ENCODE measurements at places on chromosomes 1 and 21. TPM values are rescaled to one million over a fixed set of nuclear protein-coding genes. Genes with fewer than 3 reads are reported as not detected.

DNA sequence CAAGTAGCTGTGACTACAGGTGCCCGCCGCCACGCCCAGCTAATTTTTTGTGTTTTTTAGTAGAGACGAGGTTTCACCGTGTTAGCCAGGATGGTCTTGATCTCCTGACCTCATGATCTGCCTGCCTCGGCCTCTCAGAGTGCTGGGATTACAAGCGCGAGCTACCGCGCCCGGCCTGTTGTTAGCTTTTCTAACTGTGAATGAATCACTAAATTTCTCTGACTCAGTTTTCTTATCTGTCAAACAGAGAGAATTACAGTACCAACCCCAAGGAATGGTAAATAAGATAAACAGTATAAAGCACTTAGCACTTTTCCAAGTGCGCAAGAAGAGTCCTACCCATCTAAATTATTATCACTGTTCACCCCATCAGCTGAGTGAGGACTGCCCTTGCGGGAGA is 193.6 kb downstream of the VAV3 start:
- H3K27ac ChIP-seq = no peak overlapping the region
- no peak overlapping the region for H3K4me3 ChIP-seq
- H3K4me1 ChIP-seq = no peaks in the 10 kb centered on the region
- no peaks in the 10 kb centered on the region for H3K36me3 ChIP-seq

- H3K36me3 ChIP-seq = peaks cover 25% of the 10 kb centered on the region
- H3K4me3 ChIP-seq = no peak overlapping the region
- H3K27me3 ChIP-seq = no peaks in the 10 kb centered on the region
- no peaks in the 10 kb centered on the region for H3K4me1 ChIP-seq
These were observed 5.5 kb downstream of the PARS2 start for GRCh38 chr1:54758678-54759348.

- DNase-seq = no peak
- peak overlapping the region; percentile 47 for H3K27ac ChIP-seq
- no peaks in the 10 kb centered on the region for H3K36me3 ChIP-seq
- peak overlapping the region; percentile 27 for H3K4me3 ChIP-seq
- H3K4me1 ChIP-seq = no peaks in the 10 kb centered on the region
These were observed 1.1 kb downstream of the PRRX1 start for GRCh38 chr1:170664828-170665612.

DNA sequence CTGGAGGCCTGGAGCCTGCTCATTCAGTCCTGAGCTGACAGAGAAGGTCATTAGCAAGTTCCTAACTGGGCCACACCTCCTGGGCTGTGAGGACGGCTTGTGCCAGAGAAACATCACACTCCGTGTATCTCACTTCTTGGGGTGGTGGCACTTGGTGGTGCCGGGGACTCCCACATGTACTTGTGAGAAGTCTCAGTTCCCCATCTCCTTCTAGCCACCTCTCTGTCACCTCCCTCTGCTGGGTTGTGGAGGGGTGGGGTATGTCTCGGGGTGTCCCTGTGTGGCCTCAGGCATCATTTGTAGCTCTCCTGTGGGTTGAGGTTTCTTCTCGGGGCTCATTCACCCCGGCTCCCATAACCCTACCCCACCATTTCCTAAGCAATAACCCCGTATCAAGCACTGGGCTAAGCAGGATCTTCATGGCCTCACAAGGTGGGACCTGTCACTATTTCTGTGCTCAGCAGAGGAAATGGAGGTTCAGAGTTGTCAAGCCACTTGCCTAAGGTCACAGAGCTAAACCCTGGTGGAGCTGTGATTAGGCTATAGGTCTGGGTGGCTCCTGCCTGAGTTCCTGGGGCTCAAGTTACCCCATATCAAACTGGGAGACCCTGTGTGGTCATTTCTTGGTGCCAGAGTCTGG is 62.5 kb downstream of the UBIAD1 start:
- peaks cover 30% of the 10 kb centered on the region for H3K4me1 ChIP-seq
- DNase-seq = no peak
- no peak overlapping the region for H3K4me3 ChIP-seq
- no peak overlapping the region for H3K27ac ChIP-seq
- no peaks in the 10 kb centered on the region for H3K36me3 ChIP-seq
- no peaks in the 10 kb centered on the region for H3K27me3 ChIP-seq

DNA sequence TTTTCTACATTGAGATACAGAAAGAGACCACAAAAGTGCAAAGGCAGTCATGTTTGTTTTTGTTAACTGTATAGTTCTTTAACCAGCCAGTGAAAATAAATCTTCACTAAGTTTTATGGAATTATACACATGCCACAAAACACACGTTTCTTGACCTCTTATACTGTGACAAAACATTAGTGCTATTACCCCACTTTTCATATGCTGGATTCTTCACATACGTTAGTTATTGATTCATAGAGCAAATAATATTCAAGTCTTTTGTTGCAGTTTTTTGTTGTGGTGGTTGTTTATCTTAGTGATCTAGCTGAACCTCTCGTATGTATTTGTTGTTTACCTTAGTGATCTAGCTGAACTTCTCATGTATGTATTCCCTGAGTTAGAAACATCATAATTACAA is 28.0 kb downstream of the LYPLAL1 start:
- H3K4me3 ChIP-seq = no peak overlapping the region
- no peaks in the 10 kb centered on the region for H3K27me3 ChIP-seq
- no peaks in the 10 kb centered on the region for H3K4me1 ChIP-seq
- no peaks in the 10 kb centered on the region for H3K36me3 ChIP-seq

- no peak overlapping the region for H3K27ac ChIP-seq
- H3K36me3 ChIP-seq = peaks cover 11% of the 10 kb centered on the region
- no peaks in the 10 kb centered on the region for H3K27me3 ChIP-seq
- H3K4me3 ChIP-seq = no peak overlapping the region
- DNase-seq = no peak
These were observed 32.0 kb downstream of the SLAMF6 start for GRCh38 chr1:160491017-160491416.

DNA sequence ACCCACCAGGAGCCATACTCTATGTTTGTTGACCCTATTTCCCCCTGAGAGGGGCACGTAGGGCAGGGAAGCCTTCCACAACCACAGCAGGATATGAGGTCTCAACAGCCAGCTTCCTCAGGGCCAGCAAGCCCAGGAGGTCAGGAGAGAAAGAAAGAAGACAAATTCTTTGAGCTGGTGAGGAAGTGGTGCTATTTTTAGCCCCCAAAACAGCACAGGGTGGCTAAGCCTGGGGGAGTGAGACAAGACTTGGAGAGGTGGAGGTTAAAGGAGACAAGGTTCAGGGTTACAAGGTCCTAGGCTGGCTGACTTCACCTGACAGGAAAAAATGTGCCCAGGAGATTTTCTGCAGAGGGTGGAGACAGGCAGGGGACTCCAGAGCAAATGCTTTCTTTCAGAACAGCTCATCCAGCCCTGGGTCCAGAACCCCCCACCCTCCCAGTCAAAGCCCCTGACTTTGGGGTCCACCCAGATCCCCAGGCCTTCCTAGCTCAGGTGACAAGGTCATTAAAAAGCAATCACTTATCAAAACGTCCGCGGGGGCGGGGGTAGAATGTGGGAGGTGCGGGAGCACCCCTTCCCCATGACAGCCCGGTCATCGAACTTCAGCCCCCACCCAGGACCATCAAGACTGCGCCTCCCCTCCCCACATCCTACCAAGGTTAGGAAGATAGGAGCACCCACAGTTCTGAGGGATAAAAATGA is 1.3 kb downstream of the SV2A start:
- no peak for DNase-seq
- H3K27ac ChIP-seq = no peak overlapping the region
- H3K36me3 ChIP-seq = peaks cover 2% of the 10 kb centered on the region

DNA sequence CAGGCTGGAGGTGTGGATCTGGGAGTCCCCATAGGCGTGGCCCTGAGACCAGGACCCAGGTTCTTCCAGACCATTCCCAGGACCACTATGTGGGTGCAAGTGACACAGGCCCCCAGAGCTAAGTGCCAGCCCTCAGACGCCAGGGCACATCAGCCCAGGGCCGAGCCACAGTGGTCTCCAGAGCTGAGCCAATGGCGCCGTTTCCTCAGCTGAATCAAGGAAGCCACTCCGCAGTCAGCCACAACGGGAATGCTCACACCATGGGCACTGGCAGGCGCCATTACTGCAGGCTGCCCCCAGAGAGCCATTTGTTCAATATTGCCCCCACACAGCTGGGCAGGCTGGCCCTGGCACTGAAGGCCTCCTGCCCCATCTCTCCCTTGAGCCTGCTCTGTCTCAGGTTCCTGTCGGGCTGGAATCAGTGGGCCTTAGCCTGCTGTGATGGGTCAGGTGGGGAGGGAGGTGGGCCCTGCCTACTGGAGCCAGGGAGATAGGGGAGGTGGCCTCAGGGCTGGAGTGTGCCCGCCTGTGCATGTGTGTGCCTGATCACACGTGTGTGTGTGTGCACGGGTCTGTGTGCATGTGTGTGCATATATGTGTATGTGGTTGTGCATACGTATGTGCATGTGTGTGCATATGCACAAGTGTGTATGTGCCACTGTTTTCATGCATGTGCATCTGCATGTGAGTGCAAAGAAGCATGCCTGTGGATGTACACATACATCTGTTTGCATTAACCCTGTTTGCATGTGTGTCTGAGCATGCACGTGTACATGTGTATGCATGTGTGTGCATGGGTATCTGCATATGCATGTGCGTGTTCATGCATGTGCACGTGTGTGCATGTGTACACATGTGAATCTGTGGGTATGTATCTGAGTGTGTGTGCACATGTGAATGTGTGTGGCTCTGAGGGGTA is 6.1 kb downstream of the GJC2 start:
- H3K36me3 ChIP-seq = peaks cover 8% of the 10 kb centered on the region
- no peak for DNase-seq
- no peak overlapping the region for H3K4me3 ChIP-seq
- H3K27me3 ChIP-seq = peaks cover 8% of the 10 kb centered on the region
- H3K4me1 ChIP-seq = peaks cover 35% of the 10 kb centered on the region
- peak overlapping the region; percentile 90 for H3K27ac ChIP-seq

GRCh38 chr1:16117369-16117768 is 38.5 kb downstream of the EPHA2 start:
- peaks cover 4% of the 10 kb centered on the region for H3K4me1 ChIP-seq
- no peak for DNase-seq
- H3K36me3 ChIP-seq = no peaks in the 10 kb centered on the region
- no peak overlapping the region for H3K27ac ChIP-seq
- H3K27me3 ChIP-seq = no peaks in the 10 kb centered on the region

GRCh38 chr21:27108701-27109100 is 141.8 kb upstream of the ADAMTS5 start:
- no peak overlapping the region for H3K4me3 ChIP-seq
- DNase-seq = no peak
- no peaks in the 10 kb centered on the region for H3K27me3 ChIP-seq

DNA sequence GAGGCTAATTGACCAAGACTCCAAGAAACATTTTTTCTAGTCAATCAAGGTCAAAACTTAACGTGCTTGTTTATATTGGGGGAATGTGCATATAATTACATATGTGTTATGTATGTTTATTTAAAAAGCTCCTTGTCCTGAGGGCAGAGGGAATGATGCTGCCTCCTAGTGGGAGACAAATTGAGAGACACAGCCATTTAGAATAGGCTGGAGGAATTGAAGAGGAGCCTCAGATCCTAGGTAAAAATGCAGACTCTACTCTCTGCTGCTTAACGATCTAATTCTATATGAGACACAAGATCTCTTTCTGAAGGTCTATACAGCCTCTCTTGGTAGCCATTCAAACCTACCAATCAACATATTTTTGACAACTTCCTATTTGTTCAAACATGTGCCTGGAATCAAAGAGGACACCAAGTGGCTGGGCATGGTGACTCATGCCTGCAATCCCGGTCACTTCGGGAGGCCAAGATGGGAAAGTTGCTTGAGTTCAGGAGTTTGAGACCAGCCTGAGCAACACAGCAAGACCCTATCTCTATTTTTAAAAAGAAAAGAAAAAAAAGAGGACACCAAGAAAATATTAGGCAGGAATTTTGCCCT is 136.6 kb upstream of the ZNF648 start:
- no peak overlapping the region for H3K4me3 ChIP-seq
- no peak for DNase-seq
- no peaks in the 10 kb centered on the region for H3K4me1 ChIP-seq
- H3K36me3 ChIP-seq = no peaks in the 10 kb centered on the region
- H3K27me3 ChIP-seq = no peaks in the 10 kb centered on the region

DNA sequence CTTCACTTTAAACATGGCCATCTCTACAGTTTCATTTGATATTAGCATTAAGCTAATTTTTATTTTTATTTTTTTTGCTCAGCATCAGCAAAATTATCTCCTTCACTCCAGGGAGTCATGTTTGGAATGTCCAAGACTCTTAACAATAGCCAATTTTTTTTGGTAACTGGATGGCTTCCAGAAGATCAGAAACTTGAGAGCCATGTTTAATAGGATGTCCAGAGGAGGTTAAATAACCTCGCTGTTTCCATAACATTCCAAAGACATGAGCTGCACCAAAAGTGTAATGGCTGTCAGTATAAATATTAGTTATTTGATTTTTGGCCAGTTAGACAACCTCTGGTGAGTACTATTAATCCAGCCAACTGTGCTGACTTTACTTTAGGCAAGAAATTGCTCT is 80.7 kb downstream of the DNTTIP2 start:
- no peak overlapping the region for H3K4me3 ChIP-seq
- no peaks in the 10 kb centered on the region for H3K4me1 ChIP-seq
- H3K36me3 ChIP-seq = no peaks in the 10 kb centered on the region
- no peak for DNase-seq
- no peaks in the 10 kb centered on the region for H3K27me3 ChIP-seq

- no peaks in the 10 kb centered on the region for H3K27me3 ChIP-seq
- DNase-seq = no peak
- no peak overlapping the region for H3K4me3 ChIP-seq
- no peaks in the 10 kb centered on the region for H3K4me1 ChIP-seq
These were observed 202.2 kb upstream of the KIAA0040 start for GRCh38 chr1:175394739-175395138.

- no peaks in the 10 kb centered on the region for H3K27me3 ChIP-seq
- H3K36me3 ChIP-seq = no peaks in the 10 kb centered on the region
- no peak for DNase-seq
- no peak overlapping the region for H3K27ac ChIP-seq
- no peaks in the 10 kb centered on the region for H3K4me1 ChIP-seq
These were observed 323.5 kb downstream of the DUSP10 start for GRCh38 chr1:221418346-221418745.

- no peaks in the 10 kb centered on the region for H3K36me3 ChIP-seq
- no peak for DNase-seq
- no peak overlapping the region for H3K27ac ChIP-seq
- H3K4me3 ChIP-seq = no peak overlapping the region
These were observed 145.4 kb downstream of the GRIK3 start for GRCh38 chr1:36888811-36889477.

- DNase-seq = no peak
- H3K36me3 ChIP-seq = peaks cover 3% of the 10 kb centered on the region
- no peak overlapping the region for H3K4me3 ChIP-seq
- H3K27me3 ChIP-seq = peaks cover 40% of the 10 kb centered on the region
- H3K27ac ChIP-seq = no peak overlapping the region
These were observed 1.6 kb upstream of the ADARB1 start for GRCh38 chr21:45072738-45073300.

The OPTC gene
- total RNA-seq = 0.09 TPM

The EPHA8 gene
- total RNA-seq = not detected

The NUF2 gene
- 45.8 TPM for total RNA-seq

The FMO3 gene
- total RNA-seq = 0.19 TPM

The AMPD1 gene
- total RNA-seq = 0.05 TPM

The CFHR1 gene
- total RNA-seq = 1.3 TPM

The KCNJ9 gene
- 0.05 TPM for total RNA-seq

The POGK gene
- total RNA-seq = 15.7 TPM

The ZNF695 gene
- 3.0 TPM for total RNA-seq
